ENCODE measurements at places on chromosomes 7 and 10.

GRCh38 chr7:134004829-134005505 is 122.2 kb upstream of the LRGUK start:
- DNase-seq, result no peak

DNA sequence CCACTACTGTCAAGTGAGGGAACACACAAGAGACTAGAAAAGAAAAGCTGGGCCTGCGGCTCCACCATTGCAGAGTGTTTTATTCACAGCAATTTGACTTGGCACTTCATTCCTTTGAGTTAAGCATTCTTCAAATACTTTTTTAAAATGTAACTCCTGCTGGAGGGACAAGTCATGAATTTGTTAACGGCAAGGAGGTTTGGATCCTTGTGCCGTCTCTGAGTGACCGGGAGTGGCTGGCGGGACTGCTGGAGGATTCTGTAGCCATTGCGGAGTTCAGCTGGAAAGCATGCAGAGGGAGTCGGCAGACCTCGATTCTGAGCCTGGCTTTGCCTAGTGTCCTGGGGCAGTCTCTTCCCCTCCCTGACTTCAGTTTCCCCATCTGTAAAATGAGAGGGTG is 9.8 kb downstream of the HSPA12A start:
- DNase-seq, result no peak

DNA sequence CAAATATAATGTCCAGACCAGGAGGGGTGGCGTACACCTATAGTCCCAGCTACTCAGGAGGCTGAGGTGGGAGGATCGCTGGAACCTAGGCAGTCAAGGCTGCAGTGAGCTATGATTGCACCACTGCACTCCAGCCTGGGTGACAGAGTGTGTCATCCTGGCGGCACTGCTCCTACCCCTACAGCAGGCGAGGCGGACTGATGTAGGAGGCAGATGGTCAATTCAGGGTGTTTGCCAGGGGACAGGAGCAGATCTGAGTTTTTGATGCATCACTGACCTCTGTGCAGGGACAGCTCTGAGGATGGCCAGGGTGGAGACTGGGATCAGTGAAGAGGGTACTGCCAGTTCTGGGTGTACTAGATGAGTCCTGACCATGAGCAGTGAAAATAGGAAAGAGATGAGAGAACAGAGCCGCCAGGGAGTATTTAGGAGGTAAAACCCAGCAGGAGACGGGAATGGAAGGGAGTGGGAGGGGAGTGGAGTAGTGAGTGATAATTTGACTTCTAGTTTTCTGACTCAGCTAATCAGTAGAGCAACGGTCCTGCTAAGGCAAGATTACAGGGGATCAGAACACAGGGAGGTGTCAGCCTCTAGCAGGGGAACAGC is 75.3 kb downstream of the HIP1 start:
- no peak for DNase-seq

DNA sequence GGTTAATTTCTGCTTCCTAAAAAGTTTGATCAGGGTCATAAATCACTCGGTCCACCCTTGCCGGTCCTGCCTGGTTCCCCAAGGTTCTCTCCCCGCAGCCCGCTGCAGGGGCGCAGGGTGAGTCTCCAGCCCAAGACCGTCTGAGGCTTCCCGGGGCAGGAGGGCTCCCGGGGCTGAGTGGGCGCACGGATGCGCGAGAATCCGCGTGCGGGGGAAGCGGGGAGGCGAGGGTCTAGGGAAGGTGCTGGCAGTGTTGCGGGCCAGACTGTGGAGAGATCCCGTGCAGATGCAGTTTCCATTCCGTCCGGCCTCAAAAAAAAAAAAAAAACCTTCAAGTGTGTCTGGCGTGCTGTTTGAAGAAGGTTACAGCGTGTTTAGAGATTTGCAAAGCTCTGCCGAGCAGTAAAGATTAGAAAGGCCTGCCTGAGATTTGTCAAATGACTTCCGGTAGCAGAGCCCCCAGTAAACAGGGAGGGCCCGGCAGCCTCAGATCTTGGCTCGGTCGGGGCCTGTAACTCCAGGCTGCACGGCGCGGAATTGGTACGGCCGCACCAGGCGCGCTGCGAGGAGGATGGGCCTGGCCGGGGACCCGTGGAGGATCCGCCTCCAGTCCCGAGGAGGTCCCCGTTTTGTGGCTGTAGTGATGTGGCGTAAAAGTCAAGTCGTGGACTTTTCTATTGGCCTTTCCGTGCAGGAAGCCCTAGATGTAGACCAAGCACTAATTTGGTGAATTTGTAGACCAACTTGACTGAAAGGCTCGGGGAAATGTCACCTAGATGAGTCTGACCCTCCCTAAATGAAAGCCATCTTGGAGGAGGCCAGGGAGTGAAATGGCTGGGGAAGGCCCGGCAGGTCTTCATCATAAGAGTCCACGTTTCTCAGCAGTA is 293.2 kb upstream of the NFE2L3 start:
- peak; percentile 51 for DNase-seq

DNA sequence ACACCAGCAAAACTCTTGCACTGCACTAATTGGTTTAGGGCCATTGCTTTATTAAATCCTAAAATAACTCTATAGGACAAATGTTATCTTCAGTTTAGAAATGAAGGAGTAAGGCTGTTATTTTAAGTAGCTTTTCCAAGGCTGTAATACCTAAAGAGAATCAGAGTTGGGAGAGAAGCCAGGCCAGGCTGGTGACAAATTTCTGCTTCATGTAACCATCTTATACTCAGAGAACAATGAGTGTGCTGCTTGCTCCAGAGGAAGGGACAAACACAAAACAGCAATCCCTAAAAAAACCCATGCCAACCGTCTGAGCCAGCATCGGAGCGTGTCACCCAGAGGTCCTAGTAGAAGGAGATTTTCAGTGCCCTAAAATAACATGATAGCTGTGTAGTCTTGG is 49.7 kb upstream of the TARP start:
- DNase-seq, result no peak

DNA sequence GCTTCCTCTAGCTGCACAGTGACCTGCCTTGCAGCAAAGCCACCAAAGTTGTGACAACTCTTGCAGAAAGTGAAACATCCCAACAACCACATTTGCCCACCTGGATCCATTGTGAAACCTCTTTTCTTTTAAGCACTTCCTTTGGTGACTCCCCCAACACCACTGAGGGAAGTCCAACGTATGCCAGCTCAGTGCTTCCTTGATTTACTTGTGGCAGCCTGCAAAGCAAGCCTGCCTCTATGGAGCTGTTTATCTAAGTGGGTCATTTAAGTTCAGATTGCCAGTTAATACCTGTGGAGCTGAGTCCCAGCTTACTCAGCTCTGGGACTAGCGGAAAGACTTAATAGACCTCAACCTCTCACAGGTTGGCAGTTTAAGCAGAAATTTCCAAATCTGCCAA is 230.8 kb upstream of the GHITM start:
- no peak for DNase-seq

DNA sequence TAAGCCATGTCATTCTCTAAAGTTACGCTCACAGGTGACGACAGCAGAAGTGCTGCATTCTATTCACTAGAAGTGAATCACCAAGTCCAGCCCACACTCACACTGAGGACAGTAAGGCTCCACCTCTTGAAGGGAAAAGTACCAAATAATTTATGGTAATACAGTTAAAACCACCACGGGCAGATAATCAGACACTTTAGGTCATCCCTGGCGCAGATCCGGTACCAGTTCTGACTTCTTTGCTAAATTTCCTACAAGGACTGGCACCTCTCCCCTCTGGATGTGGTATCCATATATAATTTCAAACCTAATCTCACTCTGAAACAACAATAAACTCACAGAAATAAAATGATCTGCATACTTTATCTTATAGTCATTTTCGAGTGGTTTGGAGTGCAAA is 954.7 kb upstream of the GHITM start:
- DNase-seq, result no peak

DNA sequence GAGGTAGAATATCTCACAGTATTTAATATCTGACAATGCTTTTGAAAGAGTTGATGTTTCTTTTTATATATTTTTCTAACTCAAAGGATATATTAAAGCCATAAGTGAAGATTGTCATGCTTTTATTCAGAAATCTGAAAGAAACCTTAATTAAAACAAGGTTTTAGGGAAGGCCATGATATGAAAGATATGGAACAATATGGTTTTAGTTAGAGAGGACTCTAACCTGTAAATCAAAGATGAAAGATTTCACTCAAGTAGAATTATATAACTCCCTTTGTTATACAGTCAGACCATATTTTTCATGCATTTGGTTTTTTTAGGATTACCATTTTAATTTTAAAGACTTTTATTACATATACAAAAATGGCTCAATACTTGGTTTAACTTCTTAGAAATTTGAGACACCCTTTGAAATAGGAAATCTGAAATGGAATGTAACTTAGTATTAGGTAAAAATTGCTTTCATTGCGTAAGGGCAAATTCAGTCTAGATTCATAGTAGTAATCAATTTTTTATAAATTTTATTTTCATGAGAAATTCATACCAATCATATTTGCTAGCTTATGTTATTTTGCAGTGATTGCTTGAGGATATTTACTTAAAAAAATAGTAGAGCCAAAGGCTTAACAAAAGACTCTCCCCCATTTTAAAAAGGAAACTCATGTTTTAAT is 119.8 kb downstream of the TWIST1 start:
- DNase-seq, result no peak

DNA sequence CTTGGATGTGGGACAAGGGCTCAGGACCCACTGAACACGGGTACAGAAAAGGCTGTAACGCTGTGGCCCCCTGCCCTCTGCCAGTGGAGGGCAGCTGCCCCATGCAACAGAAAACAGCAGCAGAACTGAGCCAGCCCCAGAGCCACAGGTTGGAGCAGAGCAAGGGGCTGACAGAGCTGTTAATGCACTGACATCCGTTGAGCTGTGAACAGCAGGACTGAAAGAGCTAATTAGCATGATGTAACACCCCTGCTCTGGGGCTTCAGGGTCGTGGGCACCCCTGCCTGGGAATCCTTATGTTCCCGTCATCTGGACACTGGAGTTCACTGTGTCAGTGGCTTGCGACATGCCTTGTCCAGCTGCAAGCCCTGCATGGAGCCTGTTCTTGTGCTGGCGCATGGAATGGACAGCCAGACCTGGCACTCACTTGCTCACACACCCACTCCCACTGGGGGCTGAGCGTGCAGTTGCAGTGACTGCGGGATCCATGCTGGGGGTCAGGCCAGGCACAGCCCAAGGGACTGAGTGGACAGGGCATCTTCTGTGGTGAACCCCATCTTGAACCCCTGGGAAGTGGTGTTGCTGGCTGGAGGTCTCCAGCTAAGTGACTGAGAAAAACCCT is 293.7 kb downstream of the DNAJB9 start:
- no peak for DNase-seq

DNA sequence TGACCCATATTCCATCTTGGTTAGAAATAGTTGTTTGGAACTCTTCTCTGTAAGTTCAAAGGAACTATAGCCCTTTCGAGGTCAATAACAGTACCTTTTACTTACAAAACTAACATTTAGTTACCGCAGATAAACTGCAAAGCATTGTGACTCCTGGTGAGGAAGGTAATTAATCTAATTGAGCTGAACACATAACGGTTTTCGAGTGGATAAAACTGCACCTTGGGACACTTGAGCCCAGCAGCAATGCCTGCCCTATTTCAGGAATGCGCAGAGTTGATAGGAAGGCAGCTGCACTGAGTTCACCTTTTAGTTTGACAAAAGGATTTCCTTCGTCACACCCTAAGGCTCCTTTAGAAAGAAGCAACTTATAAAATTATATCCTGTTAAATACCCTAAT is 75.4 kb downstream of the JAZF1 start:
- DNase-seq, result no peak

GRCh38 chr10:36177071-36177470 is 535.0 kb upstream of the FZD8 start:
- no peak for DNase-seq

DNA sequence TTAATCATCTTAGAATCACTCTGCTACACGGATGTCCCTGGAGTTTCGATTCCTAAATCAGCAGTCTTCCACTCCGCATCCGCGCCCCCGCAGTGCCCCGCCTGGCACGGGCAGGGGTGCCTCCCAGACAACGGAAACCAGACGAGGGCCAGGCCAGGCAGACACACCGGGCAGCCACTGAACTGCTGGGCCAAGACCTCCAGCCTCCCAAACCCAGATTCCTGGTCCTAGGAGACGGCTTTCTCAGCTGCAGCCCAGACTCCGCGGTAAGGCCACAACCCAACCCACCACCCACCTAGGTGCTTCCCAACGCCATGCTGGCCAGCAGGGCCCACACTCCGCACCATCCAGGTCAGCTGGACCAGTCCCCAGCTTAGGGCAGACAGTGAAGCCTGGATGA is 33.2 kb downstream of the MAD1L1 start:
- no peak for DNase-seq

DNA sequence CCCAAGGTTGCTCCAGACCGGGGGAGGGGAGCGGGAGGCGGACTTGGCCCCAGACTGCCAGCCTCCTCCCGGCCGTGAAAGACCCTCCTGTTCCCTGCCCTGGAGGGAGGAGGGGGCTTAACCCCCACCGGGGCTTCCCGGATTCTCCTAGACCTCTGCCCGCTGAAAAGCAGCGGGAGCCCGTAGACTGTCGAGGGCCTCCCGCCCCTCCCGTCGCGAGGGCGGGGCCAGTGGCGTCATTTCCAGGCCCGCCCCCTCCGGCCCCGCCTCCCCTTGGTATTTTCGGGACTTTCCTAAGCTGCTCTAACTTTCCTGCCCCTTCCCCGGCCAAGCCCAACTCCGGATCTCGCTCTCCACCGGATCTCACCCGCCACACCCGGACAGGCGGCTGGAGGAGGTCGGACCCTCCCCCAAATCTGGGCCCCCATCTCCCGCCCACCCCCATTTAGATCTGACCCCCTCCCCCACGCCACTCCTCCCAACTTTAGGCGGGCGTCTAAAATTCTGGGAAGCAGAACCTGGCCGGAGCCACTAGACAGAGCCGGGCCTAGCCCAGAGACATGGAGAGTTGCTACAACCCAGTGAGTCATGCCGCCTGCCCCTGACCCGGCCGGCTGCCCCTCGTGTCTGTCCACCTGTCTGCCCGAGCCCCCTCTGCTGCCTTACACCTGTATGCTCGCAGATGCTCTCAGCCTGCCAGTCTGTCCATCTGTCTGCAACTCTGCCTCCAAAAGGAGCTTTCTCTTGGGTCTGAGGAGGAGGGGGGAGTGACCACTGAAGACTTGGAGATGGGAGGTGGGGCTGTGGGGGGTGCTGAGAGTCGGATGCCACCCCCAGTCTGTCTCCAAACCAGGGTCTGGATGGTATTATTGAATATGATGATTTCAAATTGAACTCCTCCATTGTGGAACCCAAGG is at the start of gene NFKB2:
Gene NFKB2 (plus strand): TSS at position 306 of the 917 bp plus-strand sequence. CDS start 255 bp downstream, at position 561.
- DNase-seq, result peak; percentile 82

- no peak for DNase-seq
These were observed 41.4 kb upstream of the ANTXRL start for GRCh38 chr10:46245381-46245900.

GRCh38 chr7:151201751-151202150 is 8.5 kb downstream of the H2BK1 start:
- DNase-seq, result no peak

GRCh38 chr7:34451183-34451582 is 206.8 kb upstream of the NPSR1 start:
- DNase-seq, result no peak

- DNase-seq, result no peak
These were observed 178.0 kb upstream of the IGFBP3 start for GRCh38 chr7:46099076-46099475.

Measured in LoVo (cell line).